HuH-7 (cell line): ENCODE measurements at places on chromosomes 11 and 22.

- DNase-seq: no peak
Measured at GRCh38 chr22:42716649-42717127, 4.0 kb downstream of the A4GALT start.

- no peak for DNase-seq
Measured at GRCh38 chr11:9330387-9331384, 16.3 kb upstream of the TMEM41B start.

DNA sequence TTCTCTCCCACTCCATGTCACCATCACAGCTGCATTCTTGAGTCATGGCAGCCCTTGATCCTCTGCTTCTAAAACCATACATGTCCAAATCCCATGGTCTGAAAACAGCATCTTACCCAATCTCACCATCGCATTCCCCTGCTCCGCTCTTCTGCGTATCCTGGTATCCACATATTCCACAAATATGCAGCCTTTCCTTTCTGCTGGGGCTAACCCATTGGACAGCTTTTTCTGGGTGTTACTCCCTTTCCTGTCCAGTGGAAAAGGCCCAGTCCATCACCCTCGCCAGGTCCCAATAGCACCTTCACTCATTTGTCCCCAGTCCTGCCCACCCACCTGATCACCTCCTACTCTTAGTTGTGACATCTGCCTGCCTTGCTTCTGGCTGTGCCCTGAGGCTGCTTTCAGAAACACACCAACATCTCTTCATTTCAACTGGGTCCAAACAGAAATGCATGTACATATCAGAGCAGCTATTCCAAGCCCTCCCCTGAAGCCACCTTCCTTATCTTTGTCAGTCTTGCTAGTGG is 237.6 kb upstream of the TBCEL start:
- no peak for DNase-seq

GRCh38 chr11:11349106-11349825 is 3.8 kb downstream of the CSNK2A3 start:
- no peak for DNase-seq

GRCh38 chr11:81253244-81253643 is 1480.4 kb downstream of the FAM181B start:
- no peak for DNase-seq

DNA sequence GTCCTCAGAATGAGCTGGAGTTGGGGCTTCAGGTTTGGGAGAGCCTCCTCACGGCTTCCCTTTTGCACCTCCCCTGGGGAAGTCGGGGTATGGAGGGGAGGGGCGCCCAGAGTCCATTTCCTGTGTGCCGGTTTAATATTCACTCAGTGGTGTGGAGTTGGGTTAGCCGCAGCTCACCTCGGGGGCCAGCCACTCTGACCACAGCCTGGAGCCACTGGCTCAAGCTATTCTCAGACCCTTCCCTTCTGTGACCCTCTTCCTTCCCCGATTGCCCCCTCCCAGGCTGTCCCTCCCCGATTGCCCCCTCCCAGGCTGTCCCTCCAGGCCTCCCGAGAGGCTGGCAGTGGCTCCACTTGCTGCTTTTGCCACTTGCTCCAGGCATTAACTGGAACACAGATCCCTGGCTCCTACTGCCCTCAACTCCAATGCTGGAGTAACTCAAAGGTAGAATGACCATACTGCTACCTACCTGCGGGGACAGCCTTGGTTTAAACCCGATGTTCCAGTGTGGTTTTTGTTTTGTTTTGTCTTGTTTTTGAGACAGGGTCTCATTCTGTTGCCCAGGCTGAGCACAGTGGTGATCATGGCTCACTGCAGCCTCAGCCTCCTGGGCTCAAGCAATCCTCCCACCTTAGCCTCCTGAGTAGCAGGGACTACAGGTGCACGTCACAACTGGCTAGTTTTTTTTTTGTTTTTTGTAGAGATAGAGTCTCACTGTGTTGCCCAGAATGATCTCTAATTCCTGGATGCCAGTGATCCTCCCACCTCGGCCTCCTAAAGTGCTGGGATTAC is 29.3 kb downstream of the RPUSD4 start:
- no peak for DNase-seq

GRCh38 chr11:12077535-12078280 is 32.7 kb upstream of the MICAL2 start:
- no peak for DNase-seq

- DNase-seq: no peak
Measured at GRCh38 chr11:110079726-110080125, 13.5 kb upstream of the ZC3H12C start.

DNA sequence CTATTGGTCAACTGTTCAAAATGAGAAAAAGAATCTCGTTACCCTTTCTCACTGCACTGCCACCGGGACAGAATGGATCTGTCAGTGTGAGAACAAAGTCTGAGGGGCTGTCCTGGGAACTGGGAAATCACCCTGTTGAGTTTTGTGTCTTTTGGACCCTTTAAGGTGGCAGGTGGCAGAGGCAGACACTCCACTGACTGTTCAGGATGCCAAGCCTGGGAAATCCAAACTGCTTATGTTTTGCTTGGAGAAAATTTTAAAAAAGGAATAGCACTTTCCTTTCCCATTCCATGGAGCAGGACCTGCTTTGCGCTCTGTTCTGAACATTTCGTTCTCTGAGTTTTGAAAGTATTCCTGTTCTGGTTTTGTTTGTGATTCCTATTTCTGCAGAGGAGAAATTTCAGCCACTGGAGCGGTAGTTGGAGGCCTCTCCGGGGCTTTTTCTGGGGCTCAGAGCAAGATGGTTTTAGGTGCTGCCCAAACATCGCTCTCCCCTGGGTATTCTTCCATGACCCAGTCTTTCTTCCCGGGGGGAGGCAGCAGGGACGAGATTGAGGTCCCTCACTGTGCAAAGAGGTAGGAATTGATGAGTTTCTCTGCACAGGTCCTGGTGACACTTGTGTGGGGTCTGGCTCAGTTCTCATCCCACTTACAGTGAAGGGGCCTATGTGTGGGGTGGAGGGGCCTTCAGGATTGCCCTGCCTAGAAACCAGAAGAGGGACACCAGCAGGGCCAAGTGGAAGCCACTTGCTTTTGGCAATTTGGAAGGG is 138.5 kb upstream of the SYT13 start:
- DNase-seq: no peak

- DNase-seq: no peak
Measured at GRCh38 chr22:42281284-42281683, 10.8 kb upstream of the TCF20 start.

- no peak for DNase-seq
Measured at GRCh38 chr11:120561286-120561685, 49.7 kb downstream of the GRIK4 start.

DNA sequence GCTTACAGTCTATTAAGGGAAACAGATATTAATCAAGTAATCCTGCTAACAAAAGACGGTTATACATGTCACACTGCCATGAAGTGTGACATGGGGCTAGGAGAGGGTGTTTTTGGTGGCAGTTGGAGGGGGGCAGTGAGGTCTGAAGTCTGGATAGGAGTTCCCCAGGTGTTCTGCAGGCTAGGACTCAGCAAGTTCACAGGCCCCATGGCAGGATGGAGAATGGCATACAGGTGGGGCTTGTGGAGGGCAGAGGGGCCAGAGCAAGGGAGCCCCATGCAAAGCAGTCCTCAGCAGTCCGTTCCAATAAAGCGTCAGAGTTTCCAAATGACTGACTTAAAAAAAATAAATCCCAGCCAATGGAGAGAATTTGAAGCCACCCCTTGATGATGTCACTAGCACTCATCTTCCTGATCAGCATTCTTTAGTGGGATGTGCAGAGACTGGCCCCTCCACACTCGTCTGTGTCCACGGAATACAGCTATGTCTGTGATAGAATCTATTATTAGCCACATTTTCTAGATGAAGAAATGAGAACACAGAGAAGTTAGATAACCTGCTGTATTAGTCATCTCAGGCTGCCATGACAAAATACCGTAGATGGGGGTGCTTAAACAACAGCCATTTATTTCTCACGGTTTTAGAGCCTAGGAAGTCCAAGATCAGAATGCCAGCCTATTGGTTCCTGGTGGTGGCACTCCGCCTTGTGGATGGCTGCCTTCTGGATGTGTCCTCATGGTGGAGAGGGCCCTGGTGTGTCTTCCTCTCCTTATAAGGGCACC is 32.6 kb downstream of the PRDM11 start:
- DNase-seq: no peak

GRCh38 chr11:99257131-99257530 is 236.4 kb downstream of the CNTN5 start:
- DNase-seq: no peak
